NCI-H1930 (cell line): ENCODE measurements at places on chromosomes 7 and 10.

DNA sequence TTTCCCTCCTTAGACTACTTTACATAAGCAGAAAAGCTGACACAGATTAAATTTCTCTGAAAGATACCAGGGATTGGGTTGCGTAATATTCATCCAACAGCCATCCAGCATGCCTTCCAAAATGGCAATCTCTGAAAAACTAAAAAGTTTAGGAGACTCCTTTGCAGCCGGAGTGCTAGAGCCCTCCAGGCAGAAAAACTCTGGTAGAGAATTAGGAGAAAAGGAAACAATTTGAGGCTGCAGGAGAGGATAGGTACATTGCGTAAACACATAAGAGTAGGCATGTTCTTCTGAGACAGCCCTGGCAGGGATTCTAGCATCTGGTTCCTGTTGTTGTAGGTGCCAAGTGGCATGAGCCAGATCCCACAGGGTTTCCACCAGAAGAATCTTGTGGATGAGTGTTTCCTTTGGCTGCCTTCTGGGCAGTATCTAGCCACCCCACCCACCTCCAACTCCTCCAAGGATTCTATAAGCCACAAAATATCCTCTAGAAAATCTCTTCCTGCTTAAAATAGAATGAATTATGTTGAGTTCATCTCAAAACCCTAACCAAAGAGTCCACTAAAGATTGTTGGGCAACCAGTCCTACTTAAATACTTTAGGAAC, 402.4 kb downstream of the HGF start:
- DNase-seq, result no peak

GRCh38 chr7:83149466-83149865, 13.2 kb downstream of the PCLO start:
- no peak for DNase-seq

DNA sequence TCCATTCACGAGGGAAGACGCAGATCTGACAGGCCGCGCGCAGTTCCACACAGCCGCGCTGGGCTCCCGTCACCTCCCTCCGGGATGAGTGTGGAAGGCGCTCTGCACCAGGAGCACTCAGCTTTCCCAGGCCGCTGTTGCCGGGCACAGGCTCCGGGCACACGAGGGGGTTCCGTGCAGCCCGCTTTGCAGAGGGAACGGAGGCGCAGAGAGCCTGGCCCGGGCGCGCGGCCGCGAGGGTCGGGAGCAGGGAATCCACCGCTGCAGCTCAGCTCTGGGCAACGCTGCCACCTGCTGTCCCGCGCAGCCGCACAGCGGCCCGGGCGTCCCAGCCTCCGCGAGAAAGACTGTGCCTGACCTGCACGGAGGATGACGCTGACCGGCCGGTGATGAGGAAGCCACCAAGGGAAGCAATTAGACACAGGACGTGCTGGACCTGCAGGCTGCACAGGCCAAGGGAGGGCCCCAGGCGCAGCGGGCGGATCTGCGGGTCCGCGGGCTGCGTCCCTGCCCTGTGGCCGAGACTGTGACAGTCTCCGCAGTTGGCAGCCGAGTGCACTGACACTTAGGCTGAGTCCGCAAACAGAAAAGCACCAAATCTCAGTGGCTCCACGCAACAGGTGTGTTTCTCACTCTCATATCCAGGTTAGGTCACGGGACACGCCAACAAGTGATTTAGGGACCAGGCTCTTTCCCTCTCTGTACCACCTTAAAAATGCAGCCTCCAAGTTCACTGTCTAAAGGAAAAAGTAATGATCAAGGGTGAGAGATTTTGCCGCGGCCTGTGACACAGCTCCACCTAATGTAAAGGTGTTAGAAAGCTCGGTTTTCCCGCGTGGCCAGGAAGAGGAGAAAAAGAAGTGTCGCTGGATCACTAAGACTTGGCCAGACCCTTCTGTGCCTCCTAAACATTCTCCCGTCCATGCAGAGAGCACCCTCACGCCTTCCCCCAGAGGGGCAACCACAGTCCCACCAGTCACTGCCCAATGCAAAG, 94.5 kb downstream of the SEC61G start:
- peak; percentile 48 for DNase-seq

- DNase-seq, result peak; percentile 71
Measured at GRCh38 chr7:94289071-94289470, 105.6 kb upstream of the COL1A2 start.

- no peak for DNase-seq
Measured at GRCh38 chr7:132872034-132872433, 209.9 kb downstream of the CHCHD3 start.

DNA sequence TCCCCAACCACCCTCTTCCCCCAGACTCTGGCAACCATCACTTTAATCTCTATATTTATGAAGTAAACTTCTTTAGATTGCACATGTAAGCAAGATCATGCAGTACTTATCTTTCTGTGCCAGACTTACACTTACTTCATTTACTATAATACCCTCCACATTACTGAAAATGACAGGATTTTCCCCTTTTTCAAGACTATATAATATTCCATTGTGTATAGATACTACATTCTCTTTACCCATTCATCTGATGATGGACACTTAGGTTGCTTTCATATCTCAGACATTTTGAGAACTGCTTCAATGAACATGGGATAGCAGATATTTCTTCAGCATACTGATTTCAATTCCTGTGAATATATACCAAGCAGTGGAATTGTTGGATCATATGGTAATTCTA, 4.4 kb downstream of the DOCK4 start:
- no peak for DNase-seq

- no peak for DNase-seq
Measured at GRCh38 chr7:41205600-41205999, 497.3 kb downstream of the INHBA start.
